ENCODE measurements at places on chromosomes 5 and 9.

DNA sequence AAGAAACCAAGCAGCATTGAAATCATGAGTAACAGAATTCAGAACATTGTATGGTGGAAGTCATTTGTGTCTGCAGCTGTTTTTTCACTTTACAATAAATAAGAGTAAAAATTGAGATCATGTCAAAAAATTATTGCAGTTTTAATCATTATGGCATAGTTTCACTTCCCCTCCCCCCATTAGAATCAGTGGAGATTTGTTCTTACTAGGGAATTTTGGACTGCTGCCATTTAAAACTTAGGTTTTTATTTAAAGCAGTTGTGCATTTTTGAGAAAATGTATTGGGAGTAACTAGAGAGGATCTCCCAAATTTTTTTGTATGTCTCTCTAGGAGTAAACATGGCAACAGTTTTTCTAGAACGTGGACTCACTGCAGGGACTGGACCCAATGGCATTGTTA, 20.4 kb downstream of the GTF3C4 start:
- DNase-seq: no peak

- DNase-seq: no peak
Observed at GRCh38 chr9:69951411-69951810, 92.2 kb upstream of the MAMDC2 start.

DNA sequence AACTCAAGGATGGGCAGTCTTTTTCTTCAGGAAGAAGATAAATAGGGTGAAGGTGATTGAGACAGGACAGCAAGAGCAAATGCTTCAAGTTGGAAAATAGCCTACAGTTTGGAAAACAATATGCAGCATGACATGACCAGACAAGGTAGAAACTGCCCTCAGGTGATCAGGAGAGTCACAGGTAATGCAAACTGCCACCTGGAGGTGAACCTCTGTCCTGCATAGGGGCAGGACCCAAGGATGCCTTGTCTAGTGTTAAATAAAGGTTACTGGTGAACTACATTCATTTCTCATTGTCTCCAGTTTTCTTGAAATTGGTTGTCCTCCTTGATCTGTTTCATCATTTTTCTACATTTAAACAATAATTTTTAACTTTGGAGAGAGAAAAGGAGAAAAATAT, 232.1 kb downstream of the SEMA5A start:
- DNase-seq: no peak

GRCh38 chr9:134486143-134486591, 155.4 kb upstream of the COL5A1 start:
- no peak for DNase-seq

DNA sequence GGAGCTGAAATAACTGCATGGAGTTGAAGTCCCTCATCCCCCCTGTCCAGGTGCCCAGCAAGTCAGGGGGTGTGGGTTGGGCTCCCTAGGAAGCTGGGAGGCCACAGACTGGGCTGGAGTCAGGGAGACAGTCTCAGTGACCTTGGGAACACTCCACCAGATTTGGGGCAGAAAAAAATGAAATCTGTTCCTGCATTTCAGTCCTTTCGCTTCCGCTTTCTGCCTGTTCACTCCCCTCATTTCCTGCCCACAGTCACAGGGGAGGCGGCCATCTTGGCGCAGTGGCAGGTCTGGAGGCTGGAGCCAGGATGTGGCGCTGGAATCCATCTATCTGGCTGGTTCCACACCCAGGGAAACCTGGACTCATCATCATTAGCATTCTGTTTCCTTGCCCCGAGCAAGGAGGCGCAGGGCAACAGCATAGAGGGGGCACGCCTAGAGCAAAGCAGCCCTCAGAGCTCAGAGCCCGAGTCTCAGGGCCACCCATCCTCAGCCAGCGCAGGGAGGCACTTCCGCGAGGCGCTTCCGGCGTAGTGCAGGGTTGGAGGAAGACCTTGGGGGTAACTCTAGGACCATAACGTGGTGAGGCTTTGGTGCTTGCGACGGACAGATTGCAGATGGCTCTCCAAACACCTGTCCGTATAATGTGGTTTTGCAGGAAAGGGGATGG, 86.2 kb upstream of the HSPA9 start:
- DNase-seq: peak; percentile 15

DNA sequence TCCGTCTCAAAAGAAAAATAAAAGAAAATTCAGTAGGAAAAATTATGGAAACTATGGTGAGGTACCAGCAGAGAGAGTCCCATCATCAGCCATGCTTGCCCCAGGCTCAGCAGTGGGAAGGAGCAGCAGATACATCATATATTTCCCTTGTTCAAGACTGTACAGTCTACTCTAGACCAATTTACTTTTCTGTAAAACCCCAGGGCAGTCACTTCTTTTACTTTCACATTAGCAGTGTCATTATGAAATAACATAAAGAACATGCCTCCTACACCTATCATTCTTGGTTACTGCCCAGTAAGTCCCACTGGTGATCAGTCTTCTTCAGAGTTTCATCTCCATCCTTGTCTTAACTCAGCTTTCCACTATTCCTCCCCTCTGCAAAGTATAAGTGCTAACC, 1145.0 kb downstream of the MAT2B start:
- DNase-seq: no peak

- no peak for DNase-seq
Observed at GRCh38 chr5:3187771-3188425, 407.7 kb upstream of the IRX1 start.

DNA sequence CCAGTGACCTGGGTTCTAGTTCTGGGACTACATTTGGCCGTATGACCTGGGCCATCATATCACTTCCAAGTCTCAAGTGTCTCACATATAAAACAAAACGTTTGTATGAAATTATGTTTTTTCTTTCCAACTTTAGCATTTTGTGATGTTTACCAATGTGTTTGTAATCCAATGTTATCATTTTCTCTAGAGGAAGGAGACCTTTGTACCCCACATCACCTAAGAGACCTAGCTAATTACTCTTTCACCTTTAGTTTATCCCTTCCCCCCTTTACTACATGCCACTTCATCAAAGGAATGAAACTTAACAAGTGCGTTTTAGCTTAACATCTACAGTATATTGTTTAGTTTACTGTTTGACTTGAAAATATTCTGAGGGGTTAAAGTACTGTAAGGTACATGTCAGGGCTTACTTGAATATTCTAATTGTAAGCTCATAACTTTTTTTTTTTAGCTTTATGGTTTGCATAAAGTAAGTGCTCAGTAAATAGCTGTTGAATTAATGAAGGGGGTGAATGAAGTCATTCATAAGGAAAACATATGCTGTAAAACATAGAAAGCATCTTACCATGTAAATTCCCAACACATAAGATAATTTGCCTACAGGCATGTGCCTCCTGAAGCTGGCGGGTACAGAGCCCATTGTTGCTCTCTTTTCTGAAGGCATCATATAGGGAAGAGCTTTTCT, 2.9 kb downstream of the PIP5K1B start:
- DNase-seq: no peak

DNA sequence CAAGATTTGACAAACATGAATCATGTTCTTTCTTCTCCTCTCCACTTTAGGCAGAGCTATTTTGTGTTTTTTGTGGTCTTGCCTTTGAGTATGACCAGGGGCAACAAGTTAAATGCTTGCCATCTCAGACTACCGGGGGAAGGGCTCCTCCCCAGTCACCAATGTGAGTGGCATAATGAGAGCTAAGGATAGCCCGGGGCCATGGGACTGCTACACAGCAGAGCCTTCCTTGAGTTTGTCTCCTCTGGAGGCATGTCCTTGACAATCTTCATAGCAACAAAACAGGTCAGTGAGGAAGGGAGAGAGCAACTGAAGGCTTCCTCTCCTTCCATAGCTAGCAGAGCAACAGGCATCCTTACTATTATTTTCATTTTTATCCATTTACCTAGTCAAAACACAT, 299.3 kb downstream of the ENC1 start:
- DNase-seq: no peak

DNA sequence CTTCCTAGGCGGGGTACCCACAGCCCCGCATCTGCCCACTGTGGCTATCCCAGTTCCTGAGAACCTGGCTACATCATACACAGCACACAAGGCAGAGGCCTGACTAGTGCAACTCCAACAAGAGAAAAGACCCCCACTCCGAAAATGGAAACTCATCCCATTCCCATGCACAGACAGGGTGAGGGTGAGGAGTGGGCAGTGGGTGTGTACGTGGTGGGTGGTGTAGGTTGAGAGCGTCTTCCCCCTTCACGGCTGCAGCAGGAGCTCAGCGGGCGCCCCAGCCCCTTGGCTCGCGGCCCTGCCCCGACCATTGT, 501 bp upstream of the MAP1B start:
- no peak for DNase-seq

- no peak for DNase-seq
Observed at GRCh38 chr9:70485273-70485858, 70.9 kb upstream of the KLF9 start.

DNA sequence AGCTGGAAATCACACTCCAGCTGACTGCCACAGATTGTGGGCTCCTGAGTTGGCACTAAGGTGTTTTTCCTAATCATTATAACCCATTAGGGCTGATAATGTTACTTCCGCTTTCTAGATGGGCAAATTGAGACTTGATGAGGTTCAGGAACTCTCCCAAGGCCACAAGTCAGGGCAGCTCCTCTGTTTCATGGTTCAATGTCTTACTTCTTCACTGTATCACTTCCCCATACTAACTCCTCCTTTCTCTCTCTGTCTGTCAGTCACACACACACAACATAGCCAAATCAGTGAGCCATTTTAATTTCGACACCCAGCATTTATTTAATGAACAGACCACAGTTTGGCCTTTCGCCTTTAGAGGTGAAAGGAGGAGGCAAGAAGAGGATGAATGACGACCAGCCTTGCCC, 17.8 kb upstream of the TRAF1 start:
- DNase-seq: no peak

DNA sequence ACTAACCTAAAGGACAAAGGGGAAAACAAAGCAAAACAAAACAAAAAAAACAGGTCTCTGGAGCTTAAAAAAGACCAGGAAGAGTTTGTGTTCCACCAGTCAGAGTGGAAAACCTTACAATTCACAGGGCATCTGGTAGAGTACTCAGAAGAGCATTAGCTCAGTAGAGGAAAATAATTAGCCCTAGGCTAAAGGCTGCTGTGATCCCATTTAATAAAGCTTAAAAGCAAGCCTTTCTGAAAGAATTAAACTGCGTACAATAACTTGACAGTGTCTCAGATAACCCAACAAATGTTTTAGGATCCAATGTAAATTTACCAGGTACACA, 7.3 kb downstream of the ECM2 start:
- DNase-seq: no peak

DNA sequence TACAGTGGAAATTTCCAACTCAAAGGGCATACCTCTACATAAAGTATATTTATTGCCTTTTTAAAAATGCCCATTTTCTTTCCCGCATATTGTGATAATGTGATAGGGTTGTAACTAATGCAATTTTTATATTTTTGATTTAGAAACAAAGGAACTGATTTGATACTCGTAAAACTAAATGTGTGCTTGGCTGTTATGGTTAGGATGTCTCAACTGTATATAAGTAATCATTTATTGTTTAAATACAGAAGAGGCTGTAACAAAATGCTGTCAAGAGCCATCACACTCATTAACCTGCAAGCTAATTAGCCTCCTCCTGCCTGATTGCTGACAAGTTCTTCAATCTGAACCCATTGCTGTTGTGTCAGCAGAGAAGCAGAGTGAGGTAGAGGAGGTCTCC, 149.2 kb downstream of the PBX3 start:
- no peak for DNase-seq

DNA sequence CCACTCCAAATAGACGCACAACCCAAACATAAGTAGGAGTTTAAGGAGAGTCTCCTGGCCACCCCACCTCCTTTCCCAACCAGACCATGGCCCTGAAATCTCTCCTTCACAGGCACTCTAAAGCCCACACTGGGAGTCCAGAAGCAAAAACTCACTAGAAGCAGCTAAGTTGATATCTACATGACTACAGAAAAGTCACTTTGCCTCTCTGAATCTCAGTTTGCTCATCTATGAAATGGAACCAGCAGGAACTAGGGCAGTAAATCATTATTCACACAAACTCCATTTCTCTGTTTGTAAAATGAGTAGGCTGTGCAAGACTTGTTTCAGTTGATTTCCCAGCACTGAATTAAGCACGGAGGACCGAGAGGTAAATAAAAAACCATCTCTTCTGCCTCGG, 4.1 kb upstream of the WWC1 start:
- no peak for DNase-seq

- DNase-seq: no peak
Observed at GRCh38 chr9:1957856-1958255, 57.3 kb upstream of the SMARCA2 start.

DNA sequence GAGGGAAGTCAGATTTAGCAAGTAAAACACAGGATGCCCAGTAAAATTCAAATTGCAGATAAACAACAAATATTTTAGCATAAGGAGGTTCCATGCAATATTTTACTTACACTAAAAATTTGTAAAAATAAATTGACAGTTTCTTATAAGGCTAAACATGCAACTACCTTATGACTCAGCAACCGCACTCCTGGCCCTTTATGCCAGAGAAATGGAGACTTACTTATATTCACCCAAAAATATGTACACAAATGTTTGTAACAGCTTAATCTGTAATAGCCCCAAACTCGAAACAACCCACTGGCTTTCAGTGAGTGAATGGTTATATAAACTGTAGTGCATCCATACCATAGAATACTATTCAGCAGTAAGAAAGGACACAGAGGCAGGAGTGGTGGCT, 28.6 kb upstream of the TRIM14 start:
- DNase-seq: no peak

DNA sequence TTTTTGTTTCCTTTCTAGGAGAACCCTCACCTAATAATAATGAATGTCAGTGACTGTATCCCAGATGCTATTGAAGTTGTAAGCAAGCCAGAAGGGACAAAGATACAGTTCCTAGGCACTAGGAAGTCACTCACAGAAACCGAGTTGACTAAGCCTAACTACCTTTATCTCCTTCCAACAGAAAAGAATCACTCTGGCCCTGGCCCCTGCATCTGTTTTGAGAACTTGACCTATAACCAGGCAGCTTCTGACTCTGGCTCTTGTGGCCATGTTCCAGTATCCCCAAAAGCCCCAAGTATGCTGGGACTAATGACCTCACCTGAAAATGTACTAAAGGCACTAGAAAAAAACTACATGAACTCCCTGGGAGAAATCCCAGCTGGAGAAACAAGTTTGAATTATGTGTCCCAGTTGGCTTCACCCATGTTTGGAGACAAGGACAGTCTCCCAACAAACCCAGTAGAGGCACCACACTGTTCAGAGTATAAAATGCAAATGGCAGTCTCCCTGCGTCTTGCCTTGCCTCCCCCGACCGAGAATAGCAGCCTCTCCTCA, 87.1 kb downstream of the OSMR start:
- no peak for DNase-seq

DNA sequence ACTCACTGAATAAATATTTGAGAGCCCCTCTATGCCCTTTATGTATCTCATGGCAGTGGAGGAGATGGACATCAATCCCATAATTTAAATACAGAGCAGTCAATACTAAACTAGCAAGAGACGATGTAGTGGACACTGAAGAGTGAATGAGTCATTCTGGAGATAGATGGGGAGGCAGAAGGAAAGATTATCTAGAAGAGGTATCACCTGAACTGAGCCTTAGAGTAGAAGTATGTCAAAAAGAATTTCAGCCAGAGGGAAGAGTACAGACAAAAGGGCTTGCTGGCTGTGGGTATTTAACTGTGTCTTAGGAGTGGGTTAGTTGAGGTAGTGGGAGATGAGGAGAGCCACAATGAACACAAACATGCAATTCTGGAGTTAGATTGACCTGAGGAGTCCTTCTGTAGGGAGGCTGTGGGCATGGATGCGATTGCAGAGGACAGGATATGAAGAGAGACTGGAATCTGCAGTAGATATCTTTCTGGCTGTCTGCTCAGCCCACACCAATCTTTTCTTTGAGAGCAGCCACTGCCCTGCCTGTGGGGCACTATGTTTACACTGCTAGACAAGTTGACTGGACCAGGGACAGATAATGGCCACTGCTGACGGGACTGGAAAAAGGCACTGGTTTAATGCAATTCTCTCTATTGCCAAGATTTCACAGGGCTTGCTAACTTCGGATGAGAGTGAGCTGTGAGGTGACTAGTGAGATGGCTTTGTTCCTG, 63.9 kb upstream of the NR5A1 start:
- no peak for DNase-seq
